ENCODE measurements at places on chromosomes 5 and 9.

DNA sequence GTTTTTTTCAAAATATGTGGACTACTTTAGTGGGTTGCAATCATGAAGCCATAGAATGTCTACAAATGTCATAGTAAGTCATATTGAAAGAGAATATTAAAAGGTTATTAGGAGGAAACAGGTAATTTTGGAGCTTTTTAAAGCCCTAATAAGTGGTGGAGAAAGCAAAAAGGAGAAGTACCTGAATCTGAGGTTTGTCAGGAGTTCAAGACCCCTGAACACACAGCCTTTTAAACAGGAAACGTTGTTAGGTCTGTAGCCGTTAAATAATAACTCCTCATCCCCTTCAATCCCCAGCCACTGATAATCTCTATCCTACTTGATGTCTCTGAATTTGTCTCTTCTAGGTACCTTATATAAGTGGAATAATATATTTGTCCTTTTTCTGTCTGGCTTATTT is 51.1 kb downstream of the SPEF2 start:
- no peak for DNase-seq

- no peak for DNase-seq
These were observed 514.2 kb upstream of the TLE4 start for GRCh38 chr9:79057576-79057975.

DNA sequence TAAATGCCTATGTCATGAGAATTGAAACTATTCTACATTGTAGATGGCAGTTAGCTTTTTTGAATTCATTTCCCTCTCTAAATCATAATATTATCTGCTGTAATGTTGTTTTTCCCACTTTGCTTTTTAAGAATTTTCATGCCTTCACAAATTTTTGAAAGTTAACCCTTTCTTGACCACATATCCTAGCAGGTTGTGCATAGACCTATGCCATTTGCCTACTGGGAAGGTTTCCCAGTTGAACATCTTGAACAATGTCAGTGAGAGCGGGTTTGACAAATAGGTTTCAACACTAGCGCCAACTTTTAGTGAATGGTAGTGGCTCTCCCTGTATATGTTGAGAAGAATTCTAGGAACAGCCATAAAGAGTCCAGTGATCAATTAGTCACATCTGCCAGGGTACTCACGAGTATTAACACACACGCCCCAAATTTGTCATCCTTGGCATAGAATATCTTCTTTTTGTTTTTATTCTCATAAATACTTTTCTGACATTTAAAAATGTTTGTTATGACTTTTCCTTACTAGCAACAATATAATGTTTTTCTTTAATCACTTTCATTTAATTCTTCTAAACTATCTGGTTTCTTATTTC is 307.6 kb downstream of the PJA2 start:
- no peak for DNase-seq

DNA sequence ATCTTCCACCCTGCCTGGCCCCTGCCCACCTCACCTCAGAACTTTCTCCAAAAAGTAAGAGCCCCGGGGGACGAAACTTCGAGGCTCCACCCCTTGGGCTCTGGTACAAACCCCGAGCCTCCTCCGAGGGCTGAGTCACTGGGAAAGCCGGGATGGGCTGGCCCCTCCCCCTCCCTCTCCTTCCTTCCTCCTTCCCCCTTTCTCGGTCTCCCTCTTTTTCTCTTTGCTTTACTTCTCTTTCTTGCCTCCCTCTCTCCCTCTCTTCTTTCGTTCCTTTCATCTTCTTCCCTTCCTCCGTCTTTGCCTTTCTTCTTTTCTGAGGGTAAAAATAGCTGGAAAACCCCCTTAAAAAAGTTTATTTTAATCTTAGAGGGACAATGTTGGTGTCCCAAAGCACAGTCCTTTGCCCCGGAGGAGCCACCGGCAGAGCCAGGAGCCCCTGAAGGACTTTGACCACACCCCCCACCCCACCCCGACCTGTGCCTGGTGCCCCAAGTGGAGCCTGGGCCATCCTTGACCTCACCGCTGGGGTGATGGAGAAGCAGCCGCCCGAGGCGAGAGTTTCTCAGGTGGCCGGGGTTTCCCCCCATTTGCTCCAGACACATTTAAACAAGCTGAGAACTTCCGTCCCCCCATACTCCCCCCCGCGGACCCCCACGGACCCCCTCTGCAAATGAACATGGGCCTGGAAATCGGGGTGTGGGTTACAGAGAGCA is 5.7 kb upstream of the NOTCH1 start:
- DNase-seq: peak; percentile 50

DNA sequence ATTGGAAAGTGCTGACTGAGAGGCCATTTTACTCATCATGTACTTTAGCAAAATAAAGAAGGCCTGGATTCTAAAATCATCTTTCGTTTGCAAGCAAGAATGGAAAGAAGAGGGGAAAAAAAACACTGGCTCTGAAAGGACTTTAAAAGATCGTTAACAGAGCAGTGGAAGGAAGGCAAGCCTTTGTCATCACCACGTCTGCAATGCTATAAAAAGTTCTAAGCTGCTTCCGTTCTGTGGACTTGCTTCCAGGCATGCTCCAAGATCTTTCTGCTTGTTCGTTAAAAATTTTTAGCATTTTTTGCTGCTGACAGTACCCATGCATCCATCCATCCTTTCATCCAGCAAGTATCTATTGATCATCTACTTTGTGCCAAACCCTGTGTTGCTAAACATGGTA is 226.5 kb downstream of the GABBR2 start:
- no peak for DNase-seq

DNA sequence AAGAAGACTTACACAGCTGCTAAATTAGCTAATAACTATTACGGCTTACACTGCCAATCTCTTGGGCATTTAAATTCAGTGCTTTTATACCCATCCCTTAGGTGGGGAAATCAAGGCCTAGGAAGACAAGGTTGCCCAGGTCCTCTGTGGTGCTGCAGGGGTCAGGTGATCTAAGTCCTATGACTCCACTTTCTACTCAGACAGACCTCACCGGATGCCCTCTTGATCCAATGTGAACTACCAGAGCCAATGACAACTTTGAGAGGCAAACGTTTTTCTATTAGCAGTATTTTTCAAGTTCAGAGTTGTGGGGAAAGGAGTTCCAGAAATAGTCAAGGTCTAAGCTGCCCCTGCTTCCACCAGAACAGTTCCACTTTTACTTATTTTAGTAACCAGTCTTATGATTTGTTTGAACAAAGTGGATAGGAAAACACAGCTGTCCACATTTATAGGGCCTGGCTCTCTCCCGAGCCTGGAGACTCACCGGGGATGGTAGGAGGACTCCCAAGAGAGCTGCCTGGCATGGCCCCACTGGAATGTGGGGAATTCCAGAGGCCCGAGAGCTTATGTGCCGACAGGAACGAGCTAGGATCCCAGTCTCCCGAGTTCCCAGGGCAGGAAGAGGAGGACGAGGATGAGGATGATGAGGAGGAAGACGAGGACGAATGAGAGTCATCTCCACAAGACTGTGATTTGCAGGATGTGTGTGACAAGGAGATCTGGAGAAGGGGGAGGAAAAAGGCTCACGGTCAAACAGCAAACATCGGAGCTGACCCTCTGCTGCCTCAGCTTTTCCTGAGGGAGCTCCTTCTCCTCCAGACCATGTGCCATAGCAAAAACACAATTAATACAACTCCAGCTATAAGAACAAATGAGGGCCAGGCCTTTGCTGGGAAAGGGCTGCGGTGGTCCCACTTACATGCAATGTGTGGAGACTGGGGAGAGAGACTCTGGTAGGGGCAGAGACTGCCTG is 16.7 kb downstream of the FAM193B start:
- DNase-seq: no peak

DNA sequence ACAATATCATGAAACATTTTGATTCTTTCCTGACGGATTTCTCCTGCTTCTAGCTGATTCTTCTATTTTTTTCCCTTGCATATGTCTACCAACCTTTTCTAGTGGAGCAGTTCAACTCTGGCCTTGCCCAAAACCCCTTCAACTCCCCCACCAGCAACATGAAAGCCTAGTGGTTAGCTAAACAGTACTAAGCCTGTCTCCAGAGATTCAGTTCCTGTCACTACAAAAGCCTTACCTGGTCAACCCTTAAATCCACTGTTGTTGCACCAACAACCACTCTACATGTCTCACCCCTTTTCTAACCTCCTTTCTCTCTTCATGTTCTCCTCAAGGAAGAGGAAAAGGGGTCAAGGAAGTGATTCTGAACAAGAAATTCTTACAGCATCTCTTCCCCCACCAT is 74.8 kb upstream of the PIK3R1 start:
- DNase-seq: no peak

DNA sequence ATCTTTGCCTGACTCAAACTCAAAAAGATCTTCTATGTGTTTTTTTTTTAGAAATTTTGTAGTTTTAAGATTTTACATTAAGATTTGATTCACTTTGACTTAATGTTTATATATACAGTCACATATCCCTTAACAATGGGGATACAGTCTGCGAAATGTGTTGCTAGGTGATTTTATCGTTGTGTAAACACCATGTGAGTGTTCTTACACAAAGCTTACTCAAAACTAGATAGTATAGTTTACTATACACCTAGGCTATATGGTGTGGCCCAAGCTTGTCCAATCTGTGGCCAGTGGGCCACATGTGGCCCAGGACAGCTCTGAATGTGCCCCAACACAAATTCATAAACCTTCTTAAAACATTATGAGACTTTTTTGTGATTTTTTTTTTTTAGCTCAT is 131.9 kb downstream of the CWC27 start:
- DNase-seq: peak; percentile 11

GRCh38 chr9:649128-650074 is 192.1 kb upstream of the DMRT1 start:
- no peak for DNase-seq

GRCh38 chr9:133009906-133010582 is 20.8 kb upstream of the GTF3C5 start:
- no peak for DNase-seq

GRCh38 chr5:159489779-159490178 is 159.5 kb upstream of the IL12B start:
- no peak for DNase-seq

DNA sequence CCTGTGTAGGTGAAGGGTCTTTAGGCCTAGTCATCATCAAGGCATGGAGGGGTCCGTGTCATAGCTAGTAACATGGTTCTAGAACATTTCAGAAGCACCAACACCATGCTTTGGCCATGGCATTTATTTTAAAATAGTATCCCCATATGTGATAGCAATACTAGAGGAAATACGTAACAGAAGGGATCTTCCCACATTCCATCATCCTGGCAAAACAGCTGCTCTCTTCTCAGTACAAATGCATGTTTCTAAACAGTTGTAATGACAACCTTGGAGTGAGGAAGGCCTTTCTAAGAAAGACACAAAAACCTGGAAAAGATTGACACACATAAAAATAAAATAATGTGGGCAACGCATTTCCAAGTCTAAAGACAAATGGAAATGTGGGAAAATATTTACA is 97.6 kb downstream of the GADD45G start:
- no peak for DNase-seq

GRCh38 chr5:143085319-143085917 is 315.2 kb downstream of the ARHGAP26 start:
- DNase-seq: no peak

DNA sequence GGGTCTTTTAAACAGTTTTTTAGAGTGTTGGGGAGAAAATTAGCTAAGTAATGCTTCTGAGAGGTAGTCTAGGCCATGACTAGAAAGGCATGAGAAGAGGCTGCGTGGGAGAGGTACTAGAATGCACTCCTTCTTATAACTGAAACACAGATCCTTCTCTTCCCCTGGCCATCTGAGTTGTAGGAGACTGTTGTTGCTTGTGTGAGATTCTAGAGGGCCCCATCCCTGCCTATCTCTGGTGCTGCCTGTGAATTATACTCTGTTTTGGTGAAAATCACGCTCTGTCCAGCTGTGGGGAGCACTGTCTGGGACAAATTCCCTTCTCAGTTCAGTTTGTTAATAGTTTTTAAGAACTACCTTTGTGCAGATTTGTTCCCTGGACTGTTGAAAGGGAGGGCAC is 37.5 kb downstream of the MAP1B start:
- no peak for DNase-seq

GRCh38 chr5:59180515-59180914 is 597.6 kb downstream of the RAB3C start:
- DNase-seq: no peak

- no peak for DNase-seq
These were observed 163.7 kb upstream of the ELL2 start for GRCh38 chr5:96125231-96125891.

DNA sequence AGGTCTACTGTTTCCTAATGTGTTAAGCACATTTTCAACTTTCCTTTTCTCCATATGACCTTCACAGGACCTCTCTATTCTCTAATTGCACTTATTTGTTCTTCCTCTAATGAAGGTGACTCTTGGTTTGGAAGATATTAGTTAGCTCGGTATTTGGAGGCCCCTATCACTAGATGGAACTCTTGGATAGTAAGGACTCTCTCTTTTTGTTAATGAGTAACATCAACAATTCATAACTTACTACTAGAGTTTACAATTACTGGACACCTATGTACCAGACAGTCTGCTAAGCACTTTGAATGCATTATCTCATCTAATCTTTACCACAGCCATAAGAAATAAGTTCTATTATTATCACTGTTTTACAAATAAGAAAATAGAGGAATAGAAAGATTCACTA is 23.4 kb upstream of the PAM start:
- peak; percentile 26 for DNase-seq

DNA sequence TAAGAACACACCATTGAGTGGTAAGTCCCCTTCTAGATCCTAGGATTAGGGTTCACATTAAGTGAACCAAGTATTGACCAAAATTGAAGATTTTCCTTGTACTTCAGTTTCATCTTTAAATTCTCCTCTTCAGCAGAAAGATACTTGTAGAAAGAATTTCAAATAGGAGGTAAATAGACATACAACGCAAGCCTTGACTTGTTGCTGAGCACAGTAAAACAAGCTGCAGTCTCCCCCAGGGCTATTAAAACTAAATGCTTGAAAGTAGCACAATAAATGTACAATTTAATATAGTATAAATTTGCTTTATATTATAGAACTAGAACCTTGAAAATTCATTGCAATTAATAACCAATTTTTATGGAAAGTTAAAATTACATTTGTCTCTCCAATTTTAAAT is 170.1 kb upstream of the TARS1 start:
- no peak for DNase-seq

GRCh38 chr9:90044263-90044662 is 439.5 kb downstream of the GADD45G start:
- no peak for DNase-seq

DNA sequence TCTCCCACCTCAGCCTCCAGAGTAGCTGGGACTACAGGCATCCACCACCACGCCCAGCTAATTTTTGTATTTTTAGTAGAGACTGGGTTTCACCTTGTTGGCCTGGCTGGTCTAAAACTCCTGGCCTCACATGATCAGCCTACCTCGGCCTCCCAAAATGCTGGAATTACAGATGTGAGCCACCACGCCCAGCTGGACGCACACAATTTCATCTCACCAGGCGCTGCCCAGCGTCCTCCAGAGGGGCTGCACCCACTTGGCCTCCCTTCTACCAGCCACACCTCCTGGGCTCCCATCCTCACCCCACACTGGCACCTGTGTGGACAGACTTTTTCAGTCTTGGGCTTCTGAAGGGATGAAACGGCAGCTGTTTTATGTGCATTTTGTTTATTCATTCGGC is 3.8 kb upstream of the EXOC3 start:
- no peak for DNase-seq

DNA sequence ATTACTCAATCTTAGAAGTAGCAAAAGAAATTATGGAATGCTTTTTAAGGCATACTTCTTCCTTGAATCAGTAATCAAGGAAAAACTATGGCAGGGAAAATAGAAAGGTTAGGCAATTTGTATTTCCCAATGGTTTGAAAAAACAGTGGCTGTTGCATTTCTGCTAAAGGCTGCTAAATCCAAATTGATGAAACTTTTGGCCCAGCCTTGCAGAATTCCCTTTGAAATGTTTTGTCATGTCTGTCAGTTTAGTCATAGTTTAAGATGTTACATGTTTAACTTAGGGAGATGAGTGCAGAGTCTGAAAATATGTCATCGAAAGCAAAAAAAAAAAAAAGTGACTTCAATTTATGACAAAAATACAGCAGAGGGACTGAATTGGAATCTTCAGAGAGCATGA is 878.9 kb upstream of the WWC1 start:
- DNase-seq: no peak

Data from large intestine (tissue), 12 donors.